ENCODE measurements at places on chromosomes 2 and 18.

DNA sequence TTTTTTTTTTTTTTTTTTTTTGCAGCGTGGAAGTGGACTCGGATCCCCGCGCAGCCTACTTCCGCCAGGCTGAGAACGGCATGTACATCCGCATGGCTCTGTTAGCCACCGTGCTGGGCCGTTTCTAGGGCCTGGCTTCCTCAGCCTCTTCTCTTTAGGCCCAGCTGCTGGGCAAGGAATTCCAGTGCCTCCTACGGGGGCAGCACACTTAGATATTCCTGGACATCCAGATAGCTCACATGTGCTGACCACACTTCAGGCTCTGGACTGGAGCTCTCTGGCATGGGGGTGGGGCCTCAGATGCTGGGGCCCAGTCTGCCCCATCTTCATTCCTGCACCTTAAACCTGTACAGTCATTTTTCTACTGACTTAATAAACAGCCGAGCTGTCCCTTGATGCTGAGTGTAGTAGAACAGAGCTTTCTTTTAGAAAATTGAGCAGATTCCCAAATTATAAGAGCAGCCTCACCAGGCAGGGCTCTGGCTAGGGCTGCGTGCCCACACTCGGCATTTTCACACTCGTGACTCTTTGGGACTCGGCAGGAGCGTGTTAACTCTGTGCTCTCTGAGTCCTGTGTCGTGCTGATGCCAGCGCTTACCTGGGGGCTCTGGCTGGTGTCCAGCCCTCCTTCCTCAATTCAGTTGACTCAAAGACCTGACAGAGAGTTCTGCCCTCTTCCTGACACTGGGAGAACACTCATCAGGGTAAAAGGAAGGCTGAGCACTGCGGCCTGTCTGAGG lies 19.3 kb downstream of the SLC30A3 start:
- DNase-seq: no peak

DNA sequence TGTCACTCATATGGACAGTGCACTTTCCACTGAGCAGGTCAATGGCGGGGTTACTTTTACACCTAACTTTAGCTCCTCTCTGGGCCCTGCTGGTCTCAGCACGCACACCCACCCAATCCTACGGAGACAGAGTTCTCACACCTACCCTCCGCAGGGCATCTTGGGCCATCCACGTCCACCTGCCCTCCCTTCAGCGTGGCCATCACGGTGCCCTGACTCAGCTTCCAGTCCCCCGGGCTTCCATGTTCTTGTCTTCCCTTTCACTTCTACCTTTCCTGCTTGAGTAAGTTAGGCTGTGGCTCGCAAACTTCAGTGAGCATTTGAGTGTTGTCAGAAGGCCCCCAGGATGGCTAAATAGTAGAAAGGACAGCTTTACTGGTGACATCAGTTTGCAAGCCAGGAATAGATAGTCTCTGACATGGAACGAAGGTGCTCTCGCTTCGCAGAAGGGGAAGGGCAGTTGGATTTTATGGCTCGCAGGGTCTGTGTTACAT lies 232.4 kb downstream of the SEPTIN10 start:
- DNase-seq: no peak

DNA sequence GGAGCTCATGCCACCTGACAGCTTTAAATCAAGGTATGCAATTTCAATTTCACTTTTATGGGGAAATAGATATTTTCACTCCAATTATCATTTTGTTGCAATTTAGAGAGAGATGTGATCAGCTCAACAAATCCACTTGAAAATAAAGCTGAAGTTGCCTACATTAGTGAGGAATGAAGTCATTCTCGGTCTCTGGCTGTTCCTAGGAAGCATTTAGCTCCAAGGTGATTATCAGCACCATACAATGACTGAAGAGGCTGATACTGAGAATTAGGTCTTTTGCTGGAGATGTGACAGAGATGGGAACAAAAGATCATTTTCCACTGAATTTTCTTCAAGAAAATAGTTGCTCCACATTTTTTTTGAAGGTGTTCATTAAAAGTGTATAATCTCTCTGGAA lies 1303.7 kb downstream of the DPP10 start:
- DNase-seq: no peak

GRCh38 chr2:108986916-108987510 lies 2.0 kb downstream of the EDAR start:
- DNase-seq: no peak

GRCh38 chr2:191696001-191696400 lies 18.1 kb downstream of the NABP1 start:
- DNase-seq: no peak

- DNase-seq: no peak
Measured at GRCh38 chr18:61572871-61573270, 239.6 kb downstream of the CDH20 start.

DNA sequence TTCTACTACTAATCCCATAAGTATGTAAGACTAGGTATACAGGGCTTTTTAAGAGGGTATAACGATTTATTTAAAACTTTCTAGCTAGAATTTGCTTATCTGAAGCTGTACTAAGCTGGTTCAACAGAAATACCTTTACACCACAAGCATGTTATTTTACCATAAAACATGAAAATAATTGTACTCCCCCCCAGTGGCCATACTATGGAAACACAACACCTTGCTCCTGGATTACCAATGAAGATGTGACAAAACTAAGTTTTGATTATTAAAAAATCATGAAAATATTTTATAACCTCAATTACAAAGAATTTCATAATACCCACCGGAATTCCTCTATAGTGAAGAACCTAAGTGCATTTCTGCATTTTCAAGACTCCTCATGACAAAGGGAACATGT lies 27.3 kb downstream of the LPIN2 start:
- DNase-seq: no peak

GRCh38 chr18:55375930-55376329 lies 212.1 kb downstream of the TCF4 start:
- no peak for DNase-seq

- no peak for DNase-seq
Measured at GRCh38 chr2:13533524-13533922, 816.8 kb downstream of the TRIB2 start.

DNA sequence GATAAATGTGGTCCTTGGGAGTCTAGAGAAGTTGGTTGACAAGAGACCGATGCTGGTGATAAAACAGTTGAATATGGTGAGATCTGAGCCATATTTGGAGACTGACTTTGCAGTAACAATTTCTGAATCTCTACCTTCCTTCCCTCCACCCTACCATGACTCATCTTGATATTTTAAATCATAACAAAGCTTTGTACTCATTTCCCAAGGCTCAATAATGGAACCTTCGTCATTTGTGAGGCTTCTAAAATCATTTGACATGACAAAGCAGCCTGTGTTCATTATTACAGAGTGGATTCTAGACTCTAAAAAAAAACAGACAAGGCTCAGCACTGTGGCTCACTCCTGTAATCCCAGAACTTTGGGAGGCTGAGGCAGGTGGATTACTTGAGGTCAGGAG lies 38.5 kb upstream of the PDCL3 start:
- no peak for DNase-seq

- DNase-seq: no peak
Measured at GRCh38 chr18:58429442-58429841, 199.4 kb downstream of the ALPK2 start.

DNA sequence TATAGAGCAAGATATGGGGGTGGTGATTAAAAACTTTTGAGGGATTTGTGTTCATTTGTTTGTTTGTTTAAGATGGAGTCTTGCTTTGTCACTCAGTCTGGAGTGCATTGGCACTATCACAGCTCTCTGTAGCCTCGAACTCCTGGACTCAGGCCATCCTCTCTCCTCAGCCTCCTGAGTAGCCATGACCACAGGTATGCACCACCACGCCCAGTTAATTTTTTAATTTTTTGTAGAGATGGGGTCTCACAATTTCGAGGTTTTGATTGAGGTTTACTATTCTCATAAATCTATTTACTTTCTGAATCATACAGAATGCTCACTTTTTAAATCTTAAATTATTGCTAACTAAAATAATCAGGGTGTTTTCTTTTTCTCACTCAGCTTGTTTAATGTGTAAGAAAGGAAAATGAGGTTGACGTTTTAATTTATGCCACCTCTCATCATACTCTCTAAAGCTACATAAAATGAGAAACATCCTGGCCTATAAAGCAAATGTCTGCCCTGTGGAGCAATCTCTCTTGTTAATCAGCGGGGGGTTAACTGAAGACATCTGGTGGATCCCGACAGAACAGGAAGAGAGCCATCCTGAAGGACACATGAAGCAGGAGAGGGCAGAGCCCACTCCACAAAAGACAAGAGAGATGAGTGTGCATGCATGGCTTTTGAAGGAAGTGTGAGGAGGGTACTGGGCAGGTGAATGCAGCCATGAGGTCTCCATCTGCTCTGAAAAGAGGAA lies 589.1 kb upstream of the SLC8A1 start:
- no peak for DNase-seq

- no peak for DNase-seq
Measured at GRCh38 chr2:239262484-239263230, 138.2 kb downstream of the HDAC4 start.

GRCh38 chr2:103169861-103170260 lies 408.0 kb downstream of the TMEM182 start:
- no peak for DNase-seq

GRCh38 chr2:42618972-42619371 lies 50.5 kb downstream of the MTA3 start:
- no peak for DNase-seq
